Fibroblast of lung (primary cell): ENCODE measurements at places on chromosomes 2 and 18.

DNA sequence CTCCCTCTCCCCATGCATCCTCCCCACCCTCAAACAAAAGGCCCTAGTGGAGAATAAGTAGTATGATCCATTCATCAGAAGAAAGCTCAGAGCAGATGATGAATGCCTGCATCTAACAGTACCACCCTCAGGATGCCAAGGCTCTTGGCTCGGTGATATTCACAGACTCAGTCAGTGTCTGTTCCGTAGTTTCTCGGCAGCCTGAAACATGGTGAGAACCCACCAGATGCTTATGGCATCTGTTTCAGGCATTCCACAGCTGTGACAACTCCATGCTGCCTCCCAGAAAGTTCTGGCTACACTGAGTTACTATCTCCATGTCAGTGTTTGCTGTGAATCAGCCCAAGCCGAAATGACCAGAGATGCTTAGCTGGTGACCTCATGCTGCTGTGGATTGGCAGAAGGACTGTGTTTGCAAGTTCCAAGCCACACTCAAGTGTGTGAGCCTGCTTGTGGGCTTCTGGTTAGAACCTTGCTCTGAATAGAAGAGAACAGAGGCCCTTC is 83.9 kb downstream of the WDSUB1 start:
- DNase-seq: peak; percentile 100

GRCh38 chr18:74459889-74460288 is 2.8 kb upstream of the DIPK1C start:
- DNase-seq: no peak

- no peak for DNase-seq
Observed at GRCh38 chr2:177964892-177965291, 107.7 kb downstream of the PDE11A start.

DNA sequence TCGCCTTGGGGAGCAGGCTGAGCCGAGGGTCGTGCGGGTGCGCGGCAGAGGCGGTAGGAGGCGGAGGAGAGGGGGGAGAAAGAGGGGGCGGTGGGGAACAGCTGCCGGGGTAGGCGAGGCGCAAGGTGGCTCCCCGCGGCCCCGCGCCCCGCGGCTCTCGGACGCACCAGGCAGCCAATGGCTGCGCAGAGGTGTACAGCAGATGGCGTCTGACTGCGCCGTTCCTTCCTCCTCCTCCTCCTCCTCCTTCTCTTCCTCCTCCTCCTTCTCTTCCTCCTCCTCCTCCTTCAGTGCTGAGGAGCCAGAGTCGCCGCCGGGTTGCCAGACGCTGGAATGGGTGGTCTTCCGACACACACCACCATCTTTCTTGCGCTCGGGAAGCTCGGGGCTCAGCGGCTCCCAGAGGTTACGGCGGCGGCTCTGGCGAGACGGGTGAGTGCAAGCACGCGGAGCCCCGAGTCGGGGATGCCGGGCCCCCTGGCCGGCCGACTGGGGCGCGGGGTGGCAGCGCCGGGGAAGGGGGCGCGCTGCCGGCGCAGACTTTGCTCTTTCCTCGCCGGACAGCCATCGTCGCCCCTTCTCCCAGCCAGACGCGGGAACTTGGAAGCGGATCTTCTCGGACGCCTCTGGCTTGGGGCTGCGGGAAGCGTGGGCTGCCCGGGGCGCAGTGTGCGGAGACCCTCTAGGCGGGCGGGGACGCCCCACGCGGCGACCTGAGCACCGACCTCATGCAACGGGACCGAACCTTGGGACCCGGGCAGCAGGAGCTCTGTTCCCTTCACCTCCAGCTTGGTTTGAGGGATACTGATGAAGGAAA is at the start of gene THSD7B:
THSD7B (plus strand) TSS at position 290 of the 817 bp plus-strand sequence. CDS start 116,634 bp downstream, outside the sequence.
- no peak for DNase-seq

DNA sequence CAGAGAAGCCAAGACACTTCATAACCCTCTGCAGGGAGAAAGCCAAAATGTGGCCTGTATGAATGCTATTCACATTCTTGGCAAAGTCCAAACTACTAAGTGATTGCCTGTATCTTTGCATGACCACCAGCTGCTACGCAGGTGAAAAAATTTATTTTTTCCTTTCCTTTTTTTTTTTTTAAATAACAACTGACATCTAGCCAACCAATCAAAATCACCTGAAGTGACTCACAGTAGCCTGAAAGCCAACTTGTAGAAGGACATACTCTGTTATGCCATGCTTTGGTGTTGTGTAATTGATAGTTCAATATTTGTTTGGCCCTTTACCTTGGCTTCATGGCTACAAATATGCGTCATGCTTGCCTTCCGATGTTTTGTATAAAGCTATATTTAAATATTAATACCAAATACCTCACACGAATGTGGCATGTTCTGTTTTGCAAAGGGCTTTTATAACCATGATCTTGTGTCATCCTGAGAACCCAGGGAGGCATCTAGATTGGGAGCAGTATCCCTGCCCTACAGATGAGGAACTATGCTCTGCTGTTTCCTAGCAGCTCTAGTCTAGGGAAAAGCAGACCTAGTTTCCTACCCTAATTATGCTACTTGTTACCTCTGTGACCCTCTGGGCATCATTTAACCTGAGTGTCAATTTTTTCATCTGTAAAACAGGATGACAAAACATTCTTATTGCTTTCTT is 102.1 kb downstream of the MYOM1 start:
- DNase-seq: no peak

- DNase-seq: peak; percentile 78
Observed at GRCh38 chr2:148244593-148245292, 223.9 kb downstream of the MBD5 start.

- DNase-seq: peak; percentile 29
Observed at GRCh38 chr2:20398956-20399567, 47.8 kb upstream of the RHOB start.

GRCh38 chr18:1296237-1296636 is 391.6 kb downstream of the ADCYAP1 start:
- no peak for DNase-seq

- DNase-seq: no peak
Observed at GRCh38 chr2:119158563-119159347, at the start of gene C1QL2. Gene C1QL2, minus strand, starts transcription at chr2:119158751. Its CDS starts 482 bp downstream, at chr2:119158269.

- no peak for DNase-seq
Observed at GRCh38 chr18:62989195-62989594, 273.9 kb downstream of the PHLPP1 start.

- DNase-seq: no peak
Observed at GRCh38 chr18:24727685-24728084, 267.2 kb downstream of the HRH4 start.

GRCh38 chr2:14424478-14425390 is 207.8 kb upstream of the LRATD1 start:
- no peak for DNase-seq

DNA sequence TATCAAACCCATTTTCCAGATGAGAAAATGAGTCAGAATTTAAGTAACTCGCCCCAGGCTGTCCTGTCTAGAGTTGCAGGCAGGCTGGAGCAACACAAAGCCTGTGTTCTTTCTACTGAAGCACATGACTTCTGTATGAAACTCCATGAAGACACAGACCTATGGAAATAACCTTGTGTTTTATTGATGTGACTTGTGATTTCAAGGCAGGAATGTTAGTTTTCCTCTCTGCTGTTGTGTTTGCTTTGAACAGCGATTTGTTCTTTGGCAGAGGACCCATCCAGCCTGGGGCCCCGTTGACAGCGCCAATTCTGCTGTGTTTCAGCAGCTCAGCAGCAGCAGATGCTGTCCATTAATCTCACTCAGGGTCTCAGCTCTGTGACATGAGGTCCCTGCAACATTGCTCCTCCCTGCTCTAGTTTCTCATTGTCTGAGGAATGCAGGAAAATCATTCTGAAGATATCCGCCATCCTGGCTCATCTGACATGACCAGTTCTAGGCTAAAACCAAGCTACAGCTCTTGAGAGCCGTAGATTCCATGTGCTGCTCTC is 344.3 kb upstream of the RAB12 start:
- DNase-seq: peak; percentile 60

GRCh38 chr2:27441958-27442919 is at the start of gene KRTCAP3:
Gene KRTCAP3, plus strand, starts transcription at chr2:27442381. Its CDS starts 32 bp downstream, at chr2:27442413.
- no peak for DNase-seq

DNA sequence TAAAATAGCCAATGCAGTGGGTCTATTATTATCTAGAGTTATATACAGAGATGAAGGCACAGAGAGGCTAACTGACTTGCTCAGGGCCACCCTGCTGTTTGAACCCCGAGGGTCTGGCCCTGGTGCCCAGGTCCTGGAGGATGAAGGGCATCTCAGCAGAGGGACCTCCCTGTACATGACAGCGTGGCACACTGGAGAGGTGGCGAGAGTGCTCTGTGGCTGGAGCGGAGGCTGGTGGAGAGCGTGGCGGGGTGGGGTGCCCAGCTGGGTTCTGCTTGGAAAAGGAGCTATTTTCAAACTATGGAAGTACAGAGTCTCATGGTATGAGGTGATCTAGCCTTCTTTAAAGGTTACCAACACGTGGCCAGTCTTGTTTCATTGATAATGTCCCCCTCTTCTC is 35.8 kb downstream of the GREB1 start:
- DNase-seq: no peak

DNA sequence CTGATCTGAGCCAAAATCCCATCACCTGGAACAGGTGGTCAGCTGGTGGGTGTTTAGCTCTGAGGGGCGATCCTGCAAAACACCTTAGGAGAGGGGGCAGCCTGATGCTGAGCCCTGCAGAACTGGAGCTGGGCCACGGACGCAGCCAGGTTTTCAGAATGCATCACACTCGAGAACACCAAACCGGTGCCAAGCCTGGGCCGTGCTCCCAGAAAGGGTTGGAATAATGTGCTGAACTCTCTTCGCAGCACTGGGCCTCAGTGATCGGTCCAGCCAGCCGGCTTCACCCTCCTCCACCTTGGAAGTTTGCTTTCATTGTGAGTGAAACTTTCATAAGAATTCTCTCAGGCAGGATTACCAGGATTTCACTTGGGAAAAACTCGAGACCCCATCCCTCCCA is 56.5 kb upstream of the TTC39C start:
- DNase-seq: peak; percentile 54

DNA sequence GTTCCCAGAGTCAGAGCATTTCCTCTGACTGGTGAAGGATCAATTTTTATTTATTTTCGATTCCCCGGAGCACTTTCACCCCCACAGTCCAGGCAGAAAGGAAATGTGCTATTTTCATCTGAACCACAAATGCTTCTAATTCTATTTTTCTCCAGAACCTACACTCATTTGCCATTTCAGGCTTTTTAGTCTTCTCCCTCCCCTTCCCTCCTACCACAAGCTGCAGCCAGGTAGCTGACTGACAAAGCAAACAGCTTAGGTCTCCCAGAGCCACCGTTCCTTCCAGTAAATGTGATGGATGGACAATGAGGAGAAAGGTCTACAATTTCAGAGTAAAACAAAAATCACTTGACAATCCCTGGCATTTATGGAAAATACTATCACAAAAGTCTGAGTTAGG is 76.9 kb downstream of the KLF7 start:
- no peak for DNase-seq

GRCh38 chr2:154392256-154392655 is 306.2 kb upstream of the KCNJ3 start:
- no peak for DNase-seq

- DNase-seq: no peak
Observed at GRCh38 chr2:149928011-149928410, 340.4 kb upstream of the MMADHC start.

GRCh38 chr18:54210463-54210862 is 14.0 kb downstream of the MBD2 start:
- DNase-seq: no peak

DNA sequence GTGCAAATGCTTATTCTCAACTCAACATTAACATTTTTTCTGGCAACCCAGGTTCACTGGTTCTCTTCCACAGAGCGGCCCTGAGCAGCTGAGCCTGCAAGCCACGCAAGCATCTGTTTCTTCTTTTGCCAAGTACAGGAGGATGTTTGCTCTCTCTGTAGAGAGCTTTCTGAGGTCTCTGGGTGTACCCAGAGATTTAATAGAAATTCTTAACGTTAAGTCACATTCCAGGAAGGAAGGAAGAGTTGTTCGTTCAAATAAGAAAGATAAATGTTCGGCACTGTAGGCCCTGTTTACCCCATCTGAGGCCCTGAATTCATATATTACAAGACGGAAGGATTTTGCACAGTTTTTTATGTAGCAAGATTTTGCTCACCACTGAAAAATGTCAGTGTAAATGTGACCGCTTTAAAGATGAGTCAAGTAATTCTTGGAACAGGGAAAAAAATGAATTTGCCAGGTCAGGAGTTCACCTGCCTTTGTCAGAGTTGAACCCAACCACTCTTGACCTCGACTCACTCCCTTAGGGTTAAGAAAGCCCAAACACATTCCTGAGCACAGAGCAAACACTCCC is 30.1 kb downstream of the KCTD18 start:
- DNase-seq: peak; percentile 85

DNA sequence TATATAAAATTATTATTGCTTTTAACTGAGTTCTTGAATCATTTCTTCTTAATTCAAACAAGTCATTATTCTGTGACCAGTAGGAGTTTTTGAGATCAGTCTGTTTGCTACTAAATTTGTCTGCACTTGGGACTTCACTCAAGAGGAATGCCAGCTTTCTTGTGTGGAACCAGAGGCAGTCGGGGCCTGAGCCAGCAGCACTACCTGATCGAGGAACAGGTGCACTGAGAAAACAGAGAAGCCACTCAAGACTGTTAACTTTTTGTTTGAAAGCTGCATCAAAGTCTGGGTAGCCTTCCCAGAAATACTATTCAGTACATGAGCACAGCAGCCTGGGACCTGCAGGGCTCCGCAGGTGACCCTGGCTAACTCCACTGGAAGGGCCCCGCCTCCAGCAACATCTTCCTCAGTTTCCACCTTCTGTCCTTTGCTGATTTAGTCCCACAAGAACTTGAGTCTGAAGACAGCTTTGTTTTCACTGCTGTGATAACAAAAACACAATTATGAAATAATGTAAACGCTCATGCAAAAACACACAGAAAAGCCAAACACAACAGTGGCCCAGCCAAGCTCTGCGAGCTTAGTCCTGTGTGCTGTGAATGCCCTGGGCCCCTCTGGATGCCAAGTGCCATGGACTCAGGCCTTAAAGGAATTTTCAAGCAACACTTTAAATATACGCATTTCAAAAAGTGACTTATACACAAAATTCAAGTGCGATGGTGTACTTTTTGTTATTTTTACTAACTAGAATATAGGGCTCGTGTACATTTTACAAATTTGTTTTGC is 62.0 kb downstream of the SH3YL1 start:
- DNase-seq: no peak

GRCh38 chr18:1308686-1309085 is 404.0 kb downstream of the ADCYAP1 start:
- no peak for DNase-seq

GRCh38 chr18:61694236-61694635 is 198.6 kb downstream of the RNF152 start:
- DNase-seq: no peak

DNA sequence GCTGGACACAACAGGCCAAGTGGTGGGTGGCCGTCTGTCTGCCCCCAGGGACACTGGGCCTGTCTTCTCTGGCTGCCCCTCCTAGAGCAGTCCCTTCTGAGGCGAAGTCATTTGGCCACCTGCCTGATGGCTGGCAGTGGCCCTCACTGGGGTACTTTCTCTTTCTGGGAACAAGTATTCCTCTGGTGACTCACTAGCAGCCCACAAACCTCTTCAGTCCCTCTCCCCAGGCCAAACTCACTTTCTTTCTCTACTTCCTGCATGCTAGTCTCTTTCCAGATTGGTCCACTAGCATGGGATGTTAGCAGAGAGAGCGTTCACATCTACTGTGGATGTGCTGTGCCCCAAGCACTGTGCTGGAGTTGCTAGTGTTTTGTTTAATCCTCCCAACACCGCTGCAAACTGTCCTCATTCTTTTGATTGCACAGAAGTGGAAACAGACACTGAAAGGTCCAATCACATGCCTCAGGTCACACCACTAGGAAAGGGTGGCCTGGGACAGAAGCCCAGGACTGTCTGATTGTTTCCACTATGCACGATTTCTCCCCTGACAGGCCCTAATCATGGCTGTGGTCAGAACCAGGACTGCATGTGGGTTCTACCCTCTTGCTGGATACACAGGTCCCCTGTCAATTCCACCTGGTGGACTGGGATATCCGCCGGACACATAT is 5.2 kb downstream of the DYSF start:
- peak; percentile 81 for DNase-seq
